ENCODE measurements at places on chromosomes 2 and 18. TPM values are rescaled to one million over a fixed set of nuclear protein-coding genes. Genes with fewer than 3 reads are reported as not detected.

DNA sequence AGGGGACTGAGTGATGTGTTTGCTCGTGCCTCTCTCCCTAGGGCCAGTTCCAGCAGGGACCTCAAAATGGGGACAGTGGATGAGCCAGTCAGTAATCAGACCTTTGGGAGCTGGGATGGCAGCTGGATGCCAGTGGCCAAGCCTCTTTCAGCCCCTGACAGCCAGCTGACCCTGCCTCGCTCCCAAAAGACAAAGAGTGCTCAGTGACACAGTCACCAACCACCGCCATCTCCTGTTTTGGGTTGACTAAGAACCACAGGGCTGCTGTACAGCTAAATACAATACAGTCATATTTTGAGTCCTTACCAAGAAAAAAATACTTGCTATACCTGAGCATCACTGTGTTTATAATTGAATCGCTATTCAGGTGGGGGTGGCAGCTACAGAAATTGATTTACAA is 75.7 kb downstream of the POU3F3 start:
- no peak for DNase-seq

GRCh38 chr2:234694244-234695013 is 197.5 kb upstream of the ARL4C start:
- no peak for DNase-seq

DNA sequence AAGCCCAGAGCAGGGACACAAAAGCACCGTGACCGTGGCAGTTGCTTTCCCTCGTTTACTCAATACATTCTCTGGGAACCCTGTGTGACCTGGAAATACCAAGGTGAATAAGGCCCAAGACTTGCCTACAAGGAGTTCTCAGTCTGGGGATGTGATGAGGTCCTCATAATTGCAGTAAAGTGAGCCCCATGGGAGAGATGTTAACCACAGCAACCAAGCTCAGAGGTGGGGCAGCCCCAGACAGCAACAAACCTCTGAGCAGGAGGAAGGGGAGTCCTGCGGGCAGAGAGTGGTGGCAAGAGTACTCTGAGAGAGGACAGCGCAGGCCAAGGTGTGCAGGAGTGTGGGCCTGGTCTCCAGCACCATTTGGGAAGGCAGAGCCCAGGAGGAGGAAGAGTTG is 91.6 kb downstream of the TTC32 start:
- no peak for DNase-seq

- no peak for DNase-seq
These were observed 7.3 kb upstream of the ID2 start for GRCh38 chr2:8674420-8675009.

- DNase-seq, result no peak
These were observed 19.8 kb downstream of the MYL12B start for GRCh38 chr18:3281456-3282400.

CLEC4F gene
- not detected for total RNA-seq

DNA sequence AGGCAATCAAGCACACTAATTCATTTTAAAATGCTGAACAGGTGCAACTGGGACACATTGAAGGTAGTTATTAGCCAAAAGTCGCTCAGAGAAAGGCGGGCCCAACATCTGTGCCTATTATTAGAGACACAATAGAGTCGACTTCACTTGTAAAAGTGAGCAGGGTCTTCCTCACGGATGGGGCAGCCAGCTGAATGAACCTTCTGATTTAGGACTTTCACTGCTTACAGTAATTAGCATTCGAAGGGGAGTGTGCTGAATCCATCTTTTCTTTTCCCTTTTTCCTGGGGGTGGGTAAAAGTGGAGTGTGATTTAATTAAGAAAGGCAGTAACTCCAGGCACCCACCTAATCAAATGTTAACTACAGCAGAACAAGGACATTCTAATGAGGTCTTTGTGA is 677.7 kb downstream of the DCDC2C start:
- DNase-seq, result no peak

DNA sequence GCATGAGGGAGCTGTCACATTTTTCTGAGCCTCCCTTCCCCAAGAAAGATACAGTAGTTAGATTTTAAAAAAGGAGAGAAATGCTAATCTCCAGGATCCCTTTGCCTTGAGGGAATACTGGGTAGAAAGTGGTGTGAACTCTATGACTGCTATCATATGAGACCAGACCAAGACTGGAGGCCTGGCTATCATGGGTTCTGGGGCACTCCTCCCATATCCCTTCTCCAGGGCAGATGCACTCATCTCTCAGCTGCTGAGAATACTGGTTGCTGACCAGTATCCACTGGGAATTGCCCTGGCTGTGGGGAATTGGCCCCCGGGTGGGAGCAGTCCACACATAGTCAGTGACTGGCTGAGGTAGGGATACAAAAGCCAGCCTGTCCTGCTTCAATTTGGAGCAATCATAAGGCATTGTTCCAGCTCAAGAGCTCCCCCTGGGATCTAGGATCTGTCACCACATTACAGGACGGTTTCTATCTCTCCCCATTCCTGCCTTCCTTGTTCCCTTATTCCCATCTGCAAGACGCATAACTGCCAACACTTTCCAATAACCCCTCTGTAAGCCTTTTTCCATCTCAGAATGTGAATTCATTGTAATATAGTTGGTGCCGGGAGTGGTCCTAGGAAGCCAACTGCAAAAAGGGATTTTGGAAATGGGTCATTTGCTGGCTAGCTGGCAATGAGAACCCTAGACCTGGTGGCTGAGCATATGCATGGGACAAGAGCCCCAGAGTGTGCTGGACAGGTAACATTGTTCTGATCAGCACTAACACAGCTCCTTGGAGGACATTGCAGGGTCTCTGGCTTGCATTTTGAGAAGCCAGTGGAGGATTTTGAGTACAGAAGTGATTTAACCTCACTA is 35.4 kb upstream of the REEP1 start:
- no peak for DNase-seq

GRCh38 chr2:119996148-119996547 is 16.7 kb upstream of the EPB41L5 start:
- no peak for DNase-seq

- no peak for DNase-seq
These were observed 19.8 kb upstream of the LPIN2 start for GRCh38 chr18:3032721-3033120.

DNA sequence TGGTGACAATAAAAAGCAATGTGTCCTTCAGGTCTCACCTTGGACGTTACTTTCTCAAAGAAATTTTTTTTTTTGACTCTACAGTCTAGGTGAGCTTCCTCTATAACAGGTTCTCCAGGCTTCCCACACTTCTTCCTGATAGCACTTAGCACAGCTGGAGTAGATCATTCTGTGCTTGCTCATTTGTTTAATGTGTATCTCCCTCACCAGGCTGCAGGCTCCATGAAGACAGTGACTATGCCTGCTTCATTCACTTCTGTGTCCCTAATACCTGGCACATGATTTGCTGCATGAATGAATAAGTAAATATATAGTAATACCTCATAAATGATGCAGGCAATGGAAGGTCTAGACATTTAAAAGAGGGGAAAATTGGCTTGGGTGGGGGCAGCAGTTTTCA is 109.9 kb upstream of the CD302 start:
- DNase-seq, result no peak
